ENCODE measurements at places on chromosomes 6 and 20. TPM values are rescaled to one million over a fixed set of nuclear protein-coding genes. Genes with fewer than 3 reads are reported as not detected.

- DNase-seq = no peak
Observed at GRCh38 chr6:34547701-34548644, 8.2 kb downstream of the SPDEF start.

GRCh38 chr20:51727872-51728271 lies 40.3 kb downstream of the ATP9A start:
- no peak for DNase-seq

- peak; percentile 38 for DNase-seq
Observed at GRCh38 chr6:32947552-32948465, 5.1 kb downstream of the HLA-DMA start.

TRAPPC3L gene
- polyA plus RNA-seq = 0.20 TPM

DNA sequence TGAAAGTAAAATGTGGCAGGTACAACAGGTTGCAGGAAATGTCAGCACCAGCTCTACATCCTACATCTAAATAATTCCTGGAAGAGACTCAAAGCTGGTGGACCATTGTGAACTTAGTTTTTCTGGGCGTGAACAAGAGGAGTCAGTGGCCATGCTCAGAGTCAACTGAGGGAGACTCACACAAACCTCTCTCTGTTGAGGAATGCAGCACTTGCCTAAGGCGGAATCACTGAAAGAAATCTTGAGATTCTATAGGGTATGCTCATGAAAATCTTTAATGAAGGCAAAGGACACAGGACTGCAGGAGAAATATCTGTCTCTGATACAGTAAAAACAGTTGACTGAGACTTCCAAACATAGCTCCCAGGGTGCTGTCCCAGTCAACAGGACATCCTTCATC lies 22.5 kb downstream of the SLC17A4 start:
- no peak for DNase-seq

DNA sequence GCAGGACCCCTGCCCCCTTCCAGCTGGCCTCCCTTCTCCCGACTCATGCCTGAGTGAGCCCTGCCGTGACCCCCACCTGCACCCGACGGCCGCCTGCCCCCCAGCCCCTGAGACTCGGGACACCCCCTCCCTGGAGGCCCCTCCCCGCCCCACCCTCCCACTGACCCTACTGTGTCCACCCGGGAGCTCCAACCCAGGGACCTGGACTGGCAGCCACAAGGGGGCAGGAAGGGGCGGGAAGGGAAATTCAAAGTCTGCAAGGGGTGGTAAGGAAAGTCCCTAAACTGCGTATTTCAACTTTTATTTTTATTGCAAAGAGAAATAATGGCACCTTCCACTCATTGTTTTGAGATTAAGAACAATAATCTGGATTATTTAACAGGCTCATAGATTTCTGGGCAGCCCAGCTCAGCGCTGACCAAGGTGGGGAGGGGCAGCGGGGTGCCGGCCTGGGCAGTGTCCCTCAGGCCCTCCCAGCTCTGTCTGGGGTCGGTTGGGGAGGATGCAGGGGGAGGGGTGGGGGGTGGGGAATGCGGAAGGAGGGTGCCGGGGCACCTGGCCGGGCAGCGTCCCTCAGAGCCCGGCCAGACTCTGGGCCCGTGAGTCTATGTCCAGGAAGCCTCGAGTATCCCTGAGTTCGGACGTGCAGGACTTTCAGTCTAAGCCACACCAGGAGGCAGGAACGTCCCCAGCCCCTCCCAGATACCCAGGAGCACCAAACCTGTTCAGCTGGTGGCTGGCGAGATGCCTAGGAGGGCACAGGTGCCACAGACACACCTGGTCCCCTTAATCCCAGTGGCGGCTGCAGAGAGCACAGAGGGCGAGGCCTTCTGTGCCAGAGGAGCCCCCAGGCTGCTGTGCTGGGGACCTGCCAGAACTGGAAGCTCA lies 1.3 kb upstream of the PTK6 start:
- no peak for DNase-seq

DNA sequence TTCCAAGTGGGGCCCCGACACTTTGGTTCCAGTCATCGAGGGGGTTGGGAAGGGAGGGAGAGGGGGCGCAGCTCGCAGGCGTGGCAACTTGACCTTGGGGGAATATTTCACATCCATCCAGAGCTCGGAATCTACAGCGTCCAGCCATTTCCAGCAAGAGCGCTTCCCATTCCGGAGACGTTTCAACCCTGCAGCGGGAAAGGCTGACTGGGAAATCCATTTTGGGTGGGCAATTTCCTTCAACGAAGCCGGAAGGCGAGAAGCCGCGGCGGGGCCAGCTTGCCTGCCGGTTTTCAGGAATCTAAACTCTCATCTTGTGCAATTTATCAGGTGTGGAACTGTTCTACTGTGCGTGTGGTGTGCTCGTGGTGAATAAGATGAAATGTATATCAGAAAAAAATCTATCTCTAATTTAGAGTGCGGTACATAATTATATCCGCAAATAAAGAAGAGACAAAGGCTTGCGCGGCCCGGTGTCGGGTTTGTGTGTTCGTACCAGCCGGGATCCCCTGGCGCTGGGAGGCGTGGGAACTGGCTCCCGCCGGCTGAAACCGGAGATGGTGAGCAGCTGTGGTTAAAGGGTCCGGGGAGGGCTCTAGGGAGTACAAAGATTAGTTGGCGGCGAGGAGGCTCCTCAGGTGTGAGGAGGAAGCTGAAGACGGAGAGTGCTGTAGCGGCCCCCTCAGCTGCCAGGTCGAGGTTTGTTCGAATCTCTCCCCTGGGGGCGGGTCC lies 4.8 kb downstream of the SLC32A1 start:
- no peak for DNase-seq

SAPCD1 gene
- not detected for polyA plus RNA-seq

CALHM4 gene
- polyA plus RNA-seq = not detected

BLCAP gene
- polyA plus RNA-seq = 63.5 TPM

ADGRF5 gene
- polyA plus RNA-seq = not detected

Measured in immature natural killer cell (primary cell).